ENCODE measurements at places on chromosomes 2 and 18.
A peak's percentile ranks its signal among the peaks of the same experiment; 100 is the strongest.

DNA sequence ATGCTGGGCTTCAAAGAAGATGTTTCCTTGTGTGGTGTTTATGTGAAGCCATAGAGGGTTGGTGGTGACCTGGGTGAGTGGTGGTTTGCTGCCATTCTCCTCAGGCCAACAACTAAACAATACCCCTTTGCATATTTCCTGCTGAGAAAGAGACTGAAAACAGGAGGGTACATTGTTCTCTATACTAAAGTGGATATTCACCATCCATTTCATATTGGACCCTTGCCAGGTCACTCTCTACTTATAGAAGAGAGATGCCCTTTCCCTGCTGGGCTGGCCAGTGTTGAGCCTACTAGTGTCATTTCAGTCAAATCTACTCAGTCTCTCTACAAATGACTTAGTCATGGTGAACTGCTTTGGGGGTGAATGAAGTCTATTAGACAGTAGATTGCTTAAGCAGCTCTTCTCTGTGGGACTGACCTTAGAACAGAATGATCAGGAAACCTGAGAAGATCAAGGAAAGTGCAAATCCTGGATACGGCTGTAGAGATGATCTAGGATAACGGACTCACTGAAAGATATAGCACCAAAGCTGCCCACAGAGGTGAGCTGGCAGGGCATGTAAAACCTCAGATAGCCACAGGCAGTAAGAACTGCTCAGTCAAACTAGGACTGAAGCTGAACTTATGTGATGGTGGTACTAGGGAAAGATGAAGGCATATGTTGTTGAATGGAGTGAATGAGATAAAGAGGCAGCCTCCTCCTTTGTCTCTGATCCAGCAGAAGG lies 154.9 kb downstream of the MYO3B start:
- no peak for DNase-seq

- no peak for DNase-seq
Measured at GRCh38 chr2:33498291-33498956, 22.0 kb downstream of the RASGRP3 start.

- DNase-seq = no peak
Measured at GRCh38 chr2:120729406-120730399, 6.0 kb upstream of the GLI2 start.

DNA sequence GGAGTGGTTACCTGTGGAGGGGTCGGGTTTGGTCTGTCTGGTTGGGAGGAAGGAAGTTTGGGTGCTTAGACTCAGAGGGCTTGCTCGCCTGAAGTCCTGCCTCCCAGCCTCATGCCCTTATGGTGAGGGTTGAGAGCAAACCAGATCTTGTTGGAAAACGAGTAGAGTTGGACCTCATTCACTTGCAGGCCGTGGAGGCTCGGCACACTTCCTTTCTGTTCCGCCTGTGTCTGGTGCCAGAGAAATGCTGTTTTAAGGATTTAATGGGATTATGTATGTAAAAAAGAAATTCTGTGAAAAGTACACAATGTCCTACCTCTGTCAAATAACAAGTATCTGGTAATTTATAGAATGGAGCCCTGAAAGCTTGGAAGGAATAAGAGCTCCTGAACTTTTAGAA lies 29.6 kb downstream of the GATA6 start:
- DNase-seq = no peak

- no peak for DNase-seq
Measured at GRCh38 chr18:60684843-60685513, 312.4 kb upstream of the MC4R start.

GRCh38 chr2:1233281-1233680 lies 180.0 kb upstream of the TPO start:
- DNase-seq = no peak

DNA sequence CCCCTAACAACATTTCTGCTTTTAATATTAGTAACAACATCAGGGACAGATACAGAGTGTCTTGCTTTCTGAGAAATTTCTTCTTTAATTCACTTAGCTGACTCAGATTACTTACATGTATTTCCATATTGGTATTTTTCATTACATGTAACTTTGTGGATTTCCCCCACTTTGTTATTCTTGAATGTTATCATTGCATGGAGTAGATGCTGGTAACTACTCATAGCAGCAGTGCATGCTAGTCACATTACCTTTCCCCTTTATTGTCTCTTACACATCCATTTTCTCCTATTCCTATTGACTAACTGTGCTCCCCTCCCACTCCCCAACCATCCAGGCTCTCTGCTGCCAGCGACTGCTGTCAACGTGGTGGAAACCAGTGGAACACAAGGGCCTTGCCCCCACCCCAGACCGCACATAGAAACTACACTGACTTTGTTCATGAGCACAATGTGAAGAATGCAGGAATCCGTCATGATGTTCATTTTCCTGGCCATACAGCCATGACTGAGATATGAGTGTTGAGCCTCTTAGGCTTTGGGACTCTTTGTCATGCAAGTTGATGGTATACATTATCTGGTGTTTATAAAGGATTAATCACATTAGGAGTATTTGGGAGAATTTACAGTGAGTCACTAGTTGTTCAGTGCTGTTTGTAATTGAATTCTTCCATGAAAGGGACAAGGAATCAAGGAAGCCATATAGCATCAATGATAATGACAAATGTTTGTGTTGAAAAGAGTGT lies 91.0 kb downstream of the EPB41L5 start:
- no peak for DNase-seq

DNA sequence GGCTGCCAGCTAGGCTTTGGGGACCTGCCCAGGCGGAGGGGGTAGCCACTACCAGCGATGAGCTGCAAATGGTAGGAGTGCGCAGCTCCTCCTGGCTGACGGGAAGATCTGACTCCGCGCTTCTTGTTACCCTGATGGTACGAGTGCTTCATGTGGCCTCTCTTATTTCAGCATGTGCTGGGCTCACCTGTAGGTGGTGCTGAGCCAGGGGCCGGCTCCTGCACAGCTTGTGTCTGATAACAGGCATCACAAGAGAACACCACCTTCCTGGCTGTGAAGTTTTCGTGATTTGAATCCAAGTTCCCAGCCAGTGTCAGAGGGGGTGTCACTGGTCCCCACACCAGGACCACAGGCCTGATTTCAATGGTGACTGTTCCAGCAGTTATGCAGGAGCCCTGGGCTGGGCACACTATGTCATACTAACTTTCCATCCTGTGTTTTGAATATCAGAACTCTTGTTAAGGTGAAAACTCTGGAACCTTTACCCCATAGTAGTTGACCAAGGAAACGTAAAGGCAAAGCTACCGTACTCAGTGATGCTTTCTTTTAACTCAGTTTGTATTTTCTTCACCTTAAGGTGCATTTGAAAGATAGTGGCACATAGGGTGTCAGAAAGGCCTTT lies 28.0 kb downstream of the APCDD1 start:
- DNase-seq = no peak

- DNase-seq = no peak
Measured at GRCh38 chr2:177992992-177993391, 79.6 kb downstream of the PDE11A start.

DNA sequence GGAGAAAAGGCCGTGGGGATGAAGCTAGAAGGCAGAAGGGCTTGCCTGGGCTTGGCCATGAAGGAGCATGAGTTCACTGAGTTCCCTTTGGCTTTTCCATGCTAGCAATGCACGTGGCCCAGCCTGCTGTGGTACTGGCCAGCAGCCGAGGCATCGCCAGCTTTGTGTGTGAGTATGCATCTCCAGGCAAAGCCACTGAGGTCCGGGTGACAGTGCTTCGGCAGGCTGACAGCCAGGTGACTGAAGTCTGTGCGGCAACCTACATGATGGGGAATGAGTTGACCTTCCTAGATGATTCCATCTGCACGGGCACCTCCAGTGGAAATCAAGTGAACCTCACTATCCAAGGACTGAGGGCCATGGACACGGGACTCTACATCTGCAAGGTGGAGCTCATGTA lies 2.9 kb downstream of the CTLA4 start:
- DNase-seq = no peak

DNA sequence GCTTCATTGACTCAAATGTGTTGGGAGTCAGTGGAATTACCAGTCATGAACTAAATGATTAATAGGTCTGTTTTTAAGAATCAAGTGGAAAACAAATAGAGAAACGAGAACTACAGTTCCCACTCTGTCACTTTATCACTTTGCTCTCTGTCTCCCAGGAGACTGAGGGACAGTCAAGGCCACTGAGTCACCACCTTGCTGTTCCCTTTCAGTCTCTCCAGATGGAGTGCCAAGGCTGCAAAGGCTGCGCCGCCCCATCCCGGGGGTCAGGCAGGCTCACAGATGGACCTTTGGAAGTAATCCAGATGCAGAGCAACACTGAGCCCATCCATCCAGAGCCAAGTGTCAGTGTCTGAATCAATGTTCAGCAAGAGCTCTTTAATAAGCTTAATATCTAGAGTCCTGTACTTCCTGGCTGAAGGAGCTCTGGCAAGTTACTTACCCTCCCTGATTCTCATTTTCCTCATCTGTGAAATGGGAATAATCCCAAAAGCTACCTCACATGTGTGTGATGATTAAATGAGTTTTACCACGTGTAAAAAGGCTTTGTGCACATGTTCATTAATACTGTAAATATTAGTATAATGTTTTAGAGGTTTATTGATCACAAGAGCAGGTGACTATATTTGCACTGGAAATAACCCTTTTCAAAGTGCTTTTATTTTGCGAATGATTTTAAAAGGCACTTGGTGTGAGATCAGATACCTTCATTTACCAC lies 43.0 kb upstream of the EFEMP1 start:
- no peak for DNase-seq

DNA sequence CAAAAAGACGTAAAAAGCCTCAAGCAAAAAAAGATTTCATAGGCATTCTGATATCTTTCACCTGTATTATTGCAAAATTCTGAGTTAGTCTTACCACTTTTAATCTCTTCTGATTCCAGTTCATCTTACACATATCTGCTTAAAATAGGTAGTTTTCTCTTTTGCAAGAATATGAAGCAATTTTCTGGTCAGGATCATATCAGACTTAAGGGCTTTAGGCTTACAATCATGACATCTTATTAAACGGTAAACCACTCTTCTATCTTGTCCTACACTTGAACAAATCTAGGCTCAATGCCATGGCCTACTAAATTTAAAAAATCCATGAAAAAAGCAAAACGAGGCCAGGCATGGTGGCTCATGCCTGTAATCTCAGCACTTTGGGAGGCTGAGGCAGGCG lies 50.1 kb upstream of the GAREM1 start:
- no peak for DNase-seq

- DNase-seq = no peak
Measured at GRCh38 chr2:8144131-8144631, 537.7 kb upstream of the ID2 start.

DNA sequence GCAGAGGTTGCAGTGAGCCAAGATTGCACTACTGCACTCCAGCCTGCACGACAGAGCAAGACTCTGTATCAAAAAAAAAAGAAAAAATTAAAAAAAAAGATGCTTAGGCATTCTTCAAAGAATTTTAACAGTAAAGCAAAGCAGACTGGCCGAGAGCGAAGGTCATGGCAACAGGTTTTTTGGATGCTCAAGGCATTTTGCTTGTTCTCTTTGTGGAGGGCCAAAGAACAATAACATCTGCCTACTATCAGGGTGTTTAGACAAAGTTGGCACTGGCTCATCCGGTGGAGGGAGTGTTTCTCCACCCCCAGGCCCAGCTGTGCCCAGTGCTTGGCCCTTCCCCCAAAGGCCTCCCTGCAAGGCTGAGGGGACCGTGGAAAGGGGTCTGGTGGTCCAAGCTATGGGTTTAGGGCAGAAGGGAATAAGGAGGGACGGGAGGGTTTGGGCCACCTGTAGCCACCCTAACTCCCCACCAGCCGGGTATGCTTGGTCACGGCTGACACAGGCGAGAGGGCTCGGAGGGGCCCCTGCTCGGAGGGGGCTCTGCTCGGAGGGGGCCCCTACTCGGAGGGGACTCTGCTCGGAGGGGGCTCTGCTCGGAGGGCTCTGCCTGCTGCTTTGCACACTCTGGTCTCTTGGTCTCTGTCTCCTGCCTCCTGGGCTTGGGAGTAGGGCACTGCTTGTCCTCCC lies 26.7 kb upstream of the ALLC start:
- no peak for DNase-seq

DNA sequence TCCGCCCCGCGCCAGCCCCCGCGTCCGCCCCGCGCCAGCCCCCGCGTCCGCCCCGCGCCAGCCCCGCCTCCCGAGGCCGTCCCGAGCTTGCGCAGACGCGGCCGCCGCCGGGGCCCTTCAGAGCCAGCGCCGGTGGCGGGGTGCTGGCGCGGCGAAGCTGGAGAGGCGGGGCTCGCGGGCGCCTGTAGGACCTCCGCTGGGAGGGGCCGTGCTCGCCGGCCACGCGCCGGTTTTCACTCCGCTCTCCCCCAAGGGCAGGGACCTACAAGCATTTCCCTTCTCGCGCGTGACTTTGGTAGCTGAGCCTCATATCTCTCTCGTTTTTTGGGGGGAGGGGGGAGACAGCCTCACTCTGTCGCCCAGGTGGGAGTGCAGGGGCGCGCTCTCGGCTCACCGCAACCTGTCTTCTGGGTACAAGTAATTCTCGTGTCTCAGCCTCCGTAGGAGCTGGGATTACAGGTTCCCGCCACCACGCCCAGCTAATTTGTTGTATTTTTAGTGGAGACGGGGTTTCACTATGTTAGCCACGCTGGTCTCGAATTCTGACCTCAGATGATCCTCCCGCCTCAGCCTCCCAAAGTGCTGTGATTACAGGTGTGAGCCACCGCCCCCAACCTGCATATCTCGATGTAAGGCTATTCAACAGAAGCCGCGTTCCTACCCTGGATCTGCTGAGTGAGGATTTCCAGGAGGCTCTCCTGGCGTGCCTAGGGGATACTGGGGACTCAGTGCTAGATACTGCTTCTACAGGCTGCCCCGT lies at the start of gene ZNF514:
Gene ZNF514, minus strand, starts transcription at position 159 of the 760 bp plus-strand sequence. CDS start 6,595 bp downstream, outside the sequence.
- peak; percentile 55 for DNase-seq

DNA sequence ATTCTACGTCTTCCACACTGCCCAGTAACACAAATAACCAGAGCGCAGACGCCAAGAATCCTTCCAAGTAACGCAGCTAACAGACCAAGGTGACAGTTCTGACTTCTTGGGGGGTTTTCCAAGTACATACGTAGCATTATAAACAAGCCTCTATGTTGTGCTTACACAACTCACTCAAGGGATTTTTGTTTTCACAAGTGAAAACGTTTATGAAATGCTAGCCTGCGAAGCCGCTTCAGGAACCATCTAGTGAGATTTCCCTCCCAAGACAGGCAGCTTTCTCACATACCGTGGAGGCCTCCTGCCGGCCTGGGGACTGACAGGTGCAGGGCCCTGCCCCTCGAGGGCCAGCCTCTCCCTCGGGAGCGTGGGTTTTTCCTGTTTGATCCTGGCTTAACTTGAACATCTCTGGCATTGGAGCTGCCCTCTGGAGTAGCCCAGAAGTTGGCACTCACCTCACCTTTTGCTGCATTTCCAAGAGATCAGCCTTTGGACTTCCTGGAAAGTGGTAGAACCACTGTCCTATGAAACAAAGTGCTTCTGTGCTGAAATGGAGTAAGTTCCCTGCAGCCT lies 151.1 kb downstream of the MBP start:
- no peak for DNase-seq

- no peak for DNase-seq
Measured at GRCh38 chr2:86072271-86072858, 33.3 kb downstream of the POLR1A start.

GRCh38 chr2:6657136-6657535 lies 208.6 kb downstream of the CMPK2 start:
- no peak for DNase-seq

GRCh38 chr2:149800624-149801542 lies 213.3 kb upstream of the MMADHC start:
- no peak for DNase-seq

- no peak for DNase-seq
Measured at GRCh38 chr2:202337706-202338346, 38.3 kb upstream of the BMPR2 start.

GRCh38 chr2:25590921-25591505 lies 82.4 kb downstream of the DTNB start:
- DNase-seq = no peak

GRCh38 chr2:191296083-191297006 lies 51.1 kb downstream of the MYO1B start:
- DNase-seq = no peak
